ENCODE measurements at places on chromosomes 3 and 15.

GRCh38 chr15:38696109-38696727, 131.6 kb upstream of the RASGRP1 start:
- H3K27me3 ChIP-seq, result no peaks in the 10 kb centered on the region
- no peak overlapping the region for H3K27ac ChIP-seq
- H3K4me1 ChIP-seq, result no peaks in the 10 kb centered on the region

DNA sequence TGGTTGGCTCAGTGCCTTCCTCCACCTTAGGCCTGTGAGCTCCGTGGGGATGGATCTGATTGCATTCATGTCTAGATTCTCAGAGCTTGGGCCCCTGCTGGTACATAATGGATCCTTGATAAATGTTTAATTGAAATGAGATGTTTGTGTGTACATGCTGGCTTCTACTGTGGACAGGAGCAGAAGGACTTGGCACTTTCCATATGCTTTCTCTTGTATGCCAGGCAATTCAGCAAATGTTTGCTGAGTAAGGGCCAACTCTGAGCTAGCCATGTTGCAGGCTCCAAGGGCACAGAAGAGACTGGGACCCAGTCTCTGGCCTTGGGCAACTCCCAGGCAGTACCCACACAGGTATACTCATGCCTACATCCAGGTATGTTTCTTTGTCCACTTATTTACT, 67.0 kb downstream of the RAB11A start:
- H3K4me1 ChIP-seq, result no peaks in the 10 kb centered on the region
- H3K27me3 ChIP-seq, result no peaks in the 10 kb centered on the region
- no peak overlapping the region for H3K27ac ChIP-seq

- no peaks in the 10 kb centered on the region for H3K27me3 ChIP-seq
- no peak overlapping the region for H3K27ac ChIP-seq
- no peak for DNase-seq
- no peaks in the 10 kb centered on the region for H3K36me3 ChIP-seq
- H3K4me1 ChIP-seq, result no peaks in the 10 kb centered on the region
- no peak overlapping the region for H3K4me3 ChIP-seq
These were observed 169.3 kb upstream of the TPM1 start for GRCh38 chr15:62873203-62873602.

GRCh38 chr3:4741404-4742307, 237.6 kb upstream of the BHLHE40 start:
- no peaks in the 10 kb centered on the region for H3K27me3 ChIP-seq
- H3K36me3 ChIP-seq, result no peaks in the 10 kb centered on the region
- peaks cover 11% of the 10 kb centered on the region for H3K4me1 ChIP-seq
- H3K27ac ChIP-seq, result peak overlapping the region; percentile 80
- peak; percentile 88 for DNase-seq
- H3K4me3 ChIP-seq, result no peak overlapping the region

GRCh38 chr3:49415931-49416601, 3.8 kb downstream of the TCTA start:
- no peak overlapping the region for H3K4me3 ChIP-seq
- peaks cover 11% of the 10 kb centered on the region for H3K4me1 ChIP-seq
- H3K36me3 ChIP-seq, result no peaks in the 10 kb centered on the region
- no peak overlapping the region for H3K27ac ChIP-seq
- DNase-seq, result no peak

DNA sequence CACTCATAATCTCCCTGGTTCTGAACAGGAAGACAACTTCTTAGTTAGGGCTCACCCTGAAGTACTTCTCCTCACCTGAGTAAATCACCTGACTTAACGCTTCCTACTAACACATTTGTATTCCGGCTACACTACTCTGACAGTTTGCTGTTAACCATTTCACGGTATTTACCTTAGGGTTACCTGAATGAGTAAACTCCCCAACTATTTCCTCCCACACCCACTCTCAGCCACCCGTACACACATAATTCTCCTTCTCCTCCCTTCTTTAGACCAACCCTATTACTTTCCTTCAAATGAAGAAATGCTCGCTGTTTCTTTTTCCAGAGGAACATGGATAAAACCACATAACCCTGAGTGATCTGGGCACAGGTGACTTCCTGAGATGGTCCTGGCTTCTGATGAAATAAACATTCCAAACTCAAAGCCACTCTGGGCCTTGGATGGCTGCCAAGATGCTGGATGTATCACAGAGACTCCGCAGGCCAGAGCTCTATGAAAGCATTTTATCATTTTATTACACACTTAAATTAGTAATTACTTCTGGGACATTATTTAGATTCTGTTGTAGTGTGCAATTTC, 183.6 kb upstream of the ATP11B start:
- H3K4me3 ChIP-seq, result no peak overlapping the region
- H3K27me3 ChIP-seq, result no peaks in the 10 kb centered on the region
- no peaks in the 10 kb centered on the region for H3K36me3 ChIP-seq
- no peak overlapping the region for H3K27ac ChIP-seq
- DNase-seq, result peak; percentile 22

GRCh38 chr3:50572801-50573371, 3.6 kb downstream of the HEMK1 start:
- no peaks in the 10 kb centered on the region for H3K36me3 ChIP-seq
- H3K27ac ChIP-seq, result no peak overlapping the region
- no peak overlapping the region for H3K4me3 ChIP-seq
- no peaks in the 10 kb centered on the region for H3K4me1 ChIP-seq

- H3K4me1 ChIP-seq, result peaks cover 16% of the 10 kb centered on the region
- no peak for DNase-seq
- H3K4me3 ChIP-seq, result no peak overlapping the region
- H3K27ac ChIP-seq, result no peak overlapping the region
- no peaks in the 10 kb centered on the region for H3K27me3 ChIP-seq
- H3K36me3 ChIP-seq, result no peaks in the 10 kb centered on the region
These were observed 7.7 kb downstream of the TNK2 start for GRCh38 chr3:195900436-195901355.
